IPS DF 19.7 (cell line): ENCODE measurements at places on chromosomes 7 and 10.

DNA sequence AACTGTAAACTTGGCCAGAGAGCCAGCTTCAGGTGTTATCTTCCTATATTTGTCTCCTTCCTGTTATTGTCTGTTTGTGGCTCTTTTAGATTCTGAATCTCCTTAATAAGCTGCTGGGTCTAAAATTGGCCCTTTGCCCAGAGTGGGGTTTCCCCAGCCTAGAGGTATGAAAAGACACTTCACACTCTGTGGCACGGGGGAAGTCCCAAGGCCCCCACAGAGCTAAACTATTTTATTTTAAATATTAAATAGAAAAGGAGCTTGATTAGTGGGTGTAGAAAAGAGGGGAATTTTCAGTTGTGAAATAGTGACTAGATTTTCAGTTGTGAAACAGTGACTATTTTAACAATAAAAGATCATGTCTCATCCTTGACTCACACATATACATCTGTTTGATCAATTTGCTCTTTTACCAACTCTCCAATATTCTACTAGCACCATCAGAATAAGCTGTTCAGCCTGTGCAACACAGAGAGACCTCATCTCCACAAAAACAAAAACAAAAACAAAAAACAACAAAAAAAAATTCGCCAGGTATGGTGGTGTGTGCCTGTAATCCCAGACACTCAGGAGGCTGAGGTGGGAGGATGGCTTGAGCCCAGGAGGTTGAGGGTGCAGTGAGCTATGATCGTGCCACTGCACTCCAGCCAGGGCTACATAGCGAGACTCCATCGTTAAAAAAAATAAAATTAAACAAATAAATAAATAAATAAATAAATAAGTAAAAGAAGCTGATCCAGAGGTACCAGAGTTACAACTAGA, 24.9 kb upstream of the ADO start:
- DNase-seq: no peak

- DNase-seq: no peak
Measured at GRCh38 chr7:33410266-33410665, 280.9 kb downstream of the BBS9 start.

GRCh38 chr10:102121739-102122372, 1.7 kb upstream of the LDB1 start:
- no peak for DNase-seq

DNA sequence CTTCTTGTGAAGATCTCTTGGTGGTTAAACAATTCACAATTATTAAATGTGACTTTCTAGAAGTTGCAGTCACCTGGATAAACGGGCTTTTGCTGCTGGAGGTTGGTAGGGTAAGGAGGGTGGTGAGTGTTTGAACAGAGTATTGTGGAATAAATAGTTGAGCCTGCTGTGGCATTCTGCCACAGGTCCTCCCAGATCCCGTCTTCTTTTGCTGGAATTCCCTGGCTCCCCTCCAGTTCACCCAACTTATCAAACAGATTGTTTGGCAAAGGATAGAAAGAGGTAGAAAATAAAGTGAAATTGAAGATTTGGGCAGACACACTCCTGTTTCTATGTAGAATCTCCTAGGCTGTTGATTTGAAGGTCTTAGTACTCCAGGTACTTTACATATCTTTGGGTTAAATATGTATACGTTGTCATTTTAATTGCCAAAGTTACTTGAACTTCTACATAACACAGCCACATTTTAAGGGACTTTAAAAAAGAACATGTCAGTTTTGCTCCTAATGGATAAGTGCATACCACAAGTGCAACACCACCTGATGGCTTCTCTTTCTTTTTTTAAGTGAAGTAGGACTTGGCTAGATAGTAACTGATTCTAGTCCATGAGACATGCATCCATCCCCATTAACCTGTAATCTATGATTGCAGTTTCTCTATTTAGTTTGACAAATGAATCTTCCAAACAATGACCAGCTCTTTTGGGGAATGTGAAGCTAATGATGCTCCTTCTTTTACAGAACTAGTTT, 83.0 kb downstream of the ARL4A start:
- DNase-seq: no peak

DNA sequence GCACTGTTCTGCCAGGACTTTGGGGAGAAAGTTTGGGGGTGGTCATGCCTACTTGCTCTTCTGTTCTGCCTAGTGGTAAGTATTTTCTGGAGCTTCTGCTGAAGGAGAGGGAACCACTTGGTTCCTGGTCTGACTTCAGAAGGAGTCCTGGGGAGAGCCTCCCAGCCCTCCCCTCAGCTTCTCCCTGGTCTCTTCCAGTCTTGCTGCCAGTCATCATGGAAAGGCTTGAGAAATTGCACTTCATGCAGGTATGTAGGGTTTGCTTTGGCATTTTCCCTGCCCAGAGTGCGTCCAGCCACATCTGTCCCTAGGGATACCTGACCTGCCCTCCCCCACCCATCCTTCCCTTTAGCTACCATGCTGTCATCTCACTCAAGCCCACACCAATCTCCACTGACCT, 11.1 kb upstream of the WBP1L start:
- DNase-seq: no peak

DNA sequence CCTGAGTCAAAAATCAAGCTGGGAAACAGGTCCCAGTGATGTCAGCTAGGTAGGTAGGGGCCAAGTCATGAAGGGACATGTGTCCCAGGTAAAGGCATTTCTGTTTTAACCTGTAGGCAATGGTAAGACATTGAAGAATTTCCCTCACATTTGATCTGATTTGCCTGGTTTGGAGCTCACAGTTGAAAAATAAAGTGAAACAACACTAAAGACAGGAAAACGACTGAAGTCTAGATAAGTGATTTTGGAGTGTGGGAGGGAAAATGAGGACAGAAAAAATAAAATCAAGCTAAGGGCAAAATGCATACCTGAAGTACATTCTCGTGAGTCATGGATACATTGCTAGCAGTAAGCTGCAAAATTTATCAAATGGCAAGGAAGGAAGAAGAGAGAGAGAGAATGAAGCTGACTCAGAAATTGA, 169.9 kb downstream of the SKIDA1 start:
- DNase-seq: no peak

DNA sequence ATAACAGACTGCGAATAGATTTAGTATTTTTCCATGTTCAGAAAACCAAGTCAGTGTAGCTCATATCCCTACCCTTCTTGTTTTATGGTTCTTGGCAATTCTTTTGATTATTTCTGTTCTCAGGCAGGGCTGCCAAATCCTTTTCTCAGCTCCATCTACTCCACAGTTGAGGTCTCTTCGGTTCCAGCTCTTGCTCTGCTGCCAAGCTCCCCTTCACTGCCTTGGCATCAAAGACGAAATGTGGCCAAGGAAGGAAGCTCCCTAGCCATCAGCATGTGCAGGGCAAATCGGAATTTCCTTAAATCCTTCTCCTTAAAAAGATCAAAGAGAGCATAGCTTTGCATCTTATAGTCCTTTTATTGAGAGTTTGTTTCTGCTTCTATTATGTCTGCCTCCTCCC, 116.4 kb upstream of the NOBOX start:
- no peak for DNase-seq

GRCh38 chr7:66697449-66698438, 42.8 kb upstream of the RABGEF1 start:
- no peak for DNase-seq

GRCh38 chr7:134954197-134955082, 31.9 kb upstream of the AGBL3 start:
- DNase-seq: no peak

GRCh38 chr7:71132377-71133231, 660 bp downstream of the GALNT17 start:
- no peak for DNase-seq

- DNase-seq: no peak
Measured at GRCh38 chr10:70832221-70832620, 16.5 kb downstream of the SGPL1 start.

GRCh38 chr7:112723416-112723815, 66.8 kb downstream of the TMEM168 start:
- DNase-seq: no peak

DNA sequence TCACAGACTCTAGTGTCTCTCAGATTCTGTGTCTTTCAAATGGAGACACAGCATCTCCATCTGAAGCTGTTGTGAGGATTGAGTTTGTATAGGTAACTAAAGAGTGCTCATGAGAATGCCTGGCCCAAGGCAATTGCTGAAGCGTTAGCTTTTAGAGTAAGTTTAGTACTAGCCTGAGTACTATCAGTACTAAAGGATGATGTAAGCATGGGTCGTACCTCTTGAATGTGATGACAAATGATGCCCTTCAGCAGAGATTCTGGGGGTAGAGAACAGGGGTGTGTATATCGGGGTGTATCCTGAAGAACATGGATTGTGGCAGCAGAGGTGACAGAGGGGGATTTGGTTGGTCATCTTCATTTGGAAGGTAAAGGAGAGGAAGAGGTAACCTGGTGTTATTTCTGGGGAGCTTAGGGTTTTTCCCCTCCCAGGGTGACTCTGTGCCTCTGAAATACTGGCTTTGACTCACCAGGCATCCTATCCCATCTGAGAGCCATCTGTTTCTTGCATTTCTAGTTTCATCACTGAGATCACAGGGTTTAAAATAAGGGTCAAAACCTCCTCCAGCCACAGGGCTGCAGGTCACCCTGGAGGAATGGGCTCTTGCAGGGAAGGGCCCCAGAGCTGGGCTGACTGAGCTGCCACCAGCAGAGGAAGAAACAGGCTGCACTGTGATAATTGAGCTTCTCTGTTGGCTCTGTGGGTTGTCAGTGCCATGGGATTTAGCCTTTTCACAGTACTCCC, 756.0 kb downstream of the KCNMA1 start:
- DNase-seq: no peak

GRCh38 chr7:73988197-73988596, 39.8 kb upstream of the ELN start:
- DNase-seq: no peak

DNA sequence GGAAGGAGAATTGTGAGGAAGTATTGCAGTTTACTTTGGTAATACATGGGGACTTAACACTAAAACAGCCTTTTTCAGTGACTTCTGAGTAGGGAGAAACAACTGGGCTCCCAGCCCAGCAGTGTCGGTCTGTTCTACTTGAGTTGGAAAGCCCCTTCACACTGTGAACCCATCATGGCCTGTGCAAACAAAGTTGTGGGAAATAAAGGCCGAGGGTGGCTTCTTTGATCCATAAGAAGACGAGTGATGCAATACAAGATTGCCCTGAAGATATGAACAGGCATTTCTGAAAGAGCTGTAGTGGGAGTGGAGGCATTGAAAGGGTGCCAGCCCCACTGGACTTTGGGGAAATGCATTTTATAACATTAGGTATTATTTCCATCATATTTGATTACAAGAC, 28.3 kb downstream of the C10orf120 start:
- no peak for DNase-seq

- no peak for DNase-seq
Measured at GRCh38 chr10:76160446-76161300, 729.2 kb downstream of the LRMDA start.

GRCh38 chr7:33040803-33041516, 21.6 kb downstream of the NT5C3A start:
- no peak for DNase-seq

DNA sequence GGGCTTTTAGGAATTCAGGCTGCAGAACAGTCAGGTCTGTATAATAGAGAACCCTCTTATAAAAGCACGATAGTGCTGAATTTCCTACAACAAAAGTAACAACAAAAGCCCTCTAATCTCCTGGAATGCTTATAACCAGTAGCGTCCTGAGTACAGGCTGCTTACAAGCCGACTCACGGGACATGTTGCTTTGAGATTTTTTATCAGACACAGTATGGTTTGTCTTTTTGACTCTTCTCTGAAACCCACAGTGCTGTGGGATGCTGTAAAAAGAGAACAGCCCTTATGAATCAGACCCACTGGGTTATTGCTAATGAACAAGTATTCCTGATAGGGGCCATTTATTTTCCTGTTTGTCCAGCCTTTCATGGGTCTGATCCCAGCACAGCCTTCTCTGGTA, 59.4 kb downstream of the PLPP4 start:
- DNase-seq: no peak

DNA sequence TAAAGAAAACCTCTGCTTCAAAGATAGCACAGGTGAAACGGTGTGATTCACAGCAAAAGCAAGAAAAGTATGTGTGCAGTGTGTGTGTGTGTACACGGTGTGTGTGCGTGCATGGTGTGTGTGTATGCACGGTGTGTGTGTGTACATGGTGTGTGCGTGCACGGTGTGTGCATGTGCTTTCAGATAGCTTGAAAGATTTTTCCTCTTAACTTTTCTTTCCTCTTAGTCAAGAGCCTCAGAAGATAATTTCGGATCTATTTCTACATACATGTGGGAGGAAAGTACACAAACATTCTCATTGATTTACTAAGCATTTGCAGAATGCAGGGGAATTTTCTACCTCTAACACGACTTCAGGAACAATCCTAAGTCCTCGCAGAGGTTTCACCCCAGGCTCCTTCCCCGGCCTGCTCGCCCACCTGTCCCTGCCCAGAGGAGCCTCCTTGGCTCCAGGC, 2.9 kb downstream of the FGFR2 start:
- no peak for DNase-seq

DNA sequence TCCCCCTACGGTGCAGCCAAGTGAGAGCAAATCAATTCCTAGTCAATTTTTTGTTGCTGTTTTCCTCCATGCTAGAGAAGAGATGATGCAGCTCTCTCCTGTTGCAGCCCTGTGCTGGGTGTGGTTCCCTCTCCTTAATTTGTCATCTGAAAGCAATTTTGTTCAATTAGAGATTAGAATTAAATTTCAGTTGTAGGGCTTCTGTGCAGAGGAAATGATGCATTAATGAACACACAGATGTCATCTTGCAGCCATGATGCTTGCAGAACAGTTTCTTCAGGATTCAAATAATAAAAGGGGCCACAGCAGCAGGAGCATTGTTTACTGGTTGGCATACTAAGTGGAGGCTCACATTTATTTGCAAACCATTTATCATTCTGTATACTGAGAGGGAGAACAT, 266.0 kb downstream of the AUTS2 start:
- DNase-seq: no peak

- DNase-seq: no peak
Measured at GRCh38 chr7:111083413-111083812, 7.5 kb upstream of the LRRN3 start.

DNA sequence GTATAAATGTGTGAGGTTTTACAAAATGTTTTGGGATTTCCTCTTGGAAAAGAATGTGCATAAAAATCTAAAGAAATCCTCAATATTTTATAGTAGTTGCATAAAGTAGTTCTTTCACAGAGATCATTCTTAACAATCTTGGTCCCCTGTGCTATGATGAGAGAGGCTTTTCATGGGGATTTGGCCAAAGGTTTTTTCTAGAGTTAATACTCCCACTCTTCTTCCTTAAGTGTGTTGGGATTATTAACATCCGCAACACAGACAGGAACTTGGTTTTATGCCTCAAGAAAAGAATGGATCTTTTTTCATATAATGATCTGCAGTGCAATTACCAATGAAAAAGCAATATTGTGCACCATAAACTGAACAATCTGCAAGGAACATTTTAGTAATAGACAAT, 71.5 kb downstream of the AGMO start:
- DNase-seq: no peak

GRCh38 chr10:75486591-75486990, 55.2 kb downstream of the LRMDA start:
- no peak for DNase-seq
